ENCODE measurements at places on chromosomes 6 and 20.
A peak's percentile ranks its signal among the peaks of the same experiment; 100 is the strongest.

GRCh38 chr20:6829510-6830116 is 62.1 kb downstream of the BMP2 start:
- DNase-seq = no peak

DNA sequence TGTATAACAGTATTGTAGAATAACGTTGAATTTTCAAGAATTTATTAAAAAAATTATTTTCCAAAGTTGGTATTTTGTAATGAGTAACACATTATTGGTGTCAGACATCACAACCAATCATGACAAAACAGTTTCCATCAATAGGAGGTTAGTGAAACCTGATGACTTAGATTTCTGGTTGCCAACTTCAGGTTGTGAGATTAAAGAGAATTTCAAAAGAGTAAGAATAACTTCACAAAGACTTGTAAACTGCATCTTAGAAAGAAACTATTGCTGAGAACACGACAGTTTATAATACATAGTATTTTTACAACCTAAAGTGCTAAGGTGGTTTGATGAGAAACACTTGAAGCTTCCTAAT is 159.2 kb upstream of the ARG1 start:
- no peak for DNase-seq

GRCh38 chr6:26243752-26244151 is 121.2 kb upstream of the BTN3A2 start:
- no peak for DNase-seq

GRCh38 chr6:167529444-167530335 is 204.8 kb downstream of the TTLL2 start:
- no peak for DNase-seq

DNA sequence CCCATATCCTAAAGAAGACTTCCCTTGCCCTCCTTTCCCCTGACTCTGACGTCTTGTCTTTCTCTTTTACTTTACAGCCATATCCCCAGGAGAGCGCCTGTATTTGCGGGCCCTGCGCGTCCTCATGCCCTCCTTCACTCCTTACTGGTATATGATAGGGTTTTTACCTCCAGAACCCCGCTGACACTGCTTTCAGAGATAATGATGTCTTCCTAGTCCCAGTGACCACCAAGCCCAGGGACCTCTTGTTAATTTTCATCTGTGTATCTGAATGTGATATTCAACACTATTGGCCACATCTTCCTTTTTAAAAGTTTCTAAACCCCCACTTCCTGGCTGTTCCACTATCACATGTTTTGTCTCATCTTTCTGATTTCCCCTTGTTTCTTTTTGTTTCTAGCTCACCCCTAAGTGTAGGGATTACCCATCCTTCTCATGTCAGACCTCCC is 102.0 kb downstream of the HIVEP1 start:
- no peak for DNase-seq

DNA sequence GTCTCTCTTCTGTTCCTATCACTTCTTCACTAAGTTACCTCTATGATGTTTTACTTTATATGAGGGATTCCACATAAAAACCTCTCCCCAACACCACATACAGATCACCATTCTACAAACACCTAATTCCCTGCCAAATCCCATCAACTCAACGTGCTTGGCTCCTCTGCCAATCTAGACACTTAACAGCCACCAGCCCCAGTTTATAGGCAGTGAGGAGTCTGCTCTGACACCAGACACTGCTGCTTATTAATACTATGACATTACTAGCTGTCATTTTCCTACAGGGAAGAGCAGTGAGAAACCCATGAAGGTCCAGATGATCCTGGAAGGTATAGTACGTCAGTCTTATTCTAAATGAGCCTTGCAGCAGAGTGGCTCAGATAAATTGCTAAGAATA is 104.3 kb downstream of the CHD6 start:
- DNase-seq = no peak

- DNase-seq = no peak
Measured at GRCh38 chr6:25392372-25392771, 113.2 kb downstream of the CARMIL1 start.

GRCh38 chr20:50341880-50342637 is 151.4 kb downstream of the CEBPB start:
- no peak for DNase-seq

GRCh38 chr20:52619101-52619500 is 353.1 kb upstream of the TSHZ2 start:
- no peak for DNase-seq

- DNase-seq = no peak
Measured at GRCh38 chr20:1955217-1955616, 38.6 kb downstream of the PDYN start.

- DNase-seq = no peak
Measured at GRCh38 chr6:53917464-53917842, 122.6 kb downstream of the LRRC1 start.

DNA sequence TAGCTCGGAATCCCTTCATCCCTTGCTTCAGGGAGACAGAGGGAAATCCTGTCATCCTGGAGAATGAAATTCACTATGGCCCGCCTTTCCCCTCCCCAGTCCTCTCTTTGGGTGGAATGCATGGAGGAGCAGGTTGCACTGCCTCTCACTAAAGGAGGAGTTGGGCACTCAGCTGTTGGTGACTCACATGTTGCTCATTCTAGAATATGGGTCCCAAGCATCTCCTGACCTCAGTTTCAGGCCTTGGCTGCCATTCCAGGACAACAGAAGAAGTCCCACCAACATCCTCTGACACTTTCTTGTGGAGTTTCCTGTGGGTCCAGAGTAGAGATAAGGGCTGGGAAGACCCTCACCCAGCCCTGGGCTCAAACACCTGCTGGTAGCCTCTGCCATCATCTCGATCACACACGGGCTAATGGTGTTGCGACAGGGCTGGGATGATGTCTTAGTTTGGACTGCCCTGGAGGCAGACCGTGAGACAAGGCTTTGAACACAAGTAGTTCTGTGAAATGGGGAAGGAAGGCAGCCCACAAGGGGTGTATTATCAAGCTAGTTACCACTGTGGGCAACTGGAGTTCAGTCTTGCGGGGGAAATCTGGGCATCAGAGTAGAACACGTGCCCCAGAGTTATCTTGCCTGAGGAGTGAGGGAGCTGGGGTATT is 52.4 kb upstream of the RNF24 start:
- no peak for DNase-seq

GRCh38 chr6:134908906-134909516 is 40.9 kb downstream of the ALDH8A1 start:
- no peak for DNase-seq

DNA sequence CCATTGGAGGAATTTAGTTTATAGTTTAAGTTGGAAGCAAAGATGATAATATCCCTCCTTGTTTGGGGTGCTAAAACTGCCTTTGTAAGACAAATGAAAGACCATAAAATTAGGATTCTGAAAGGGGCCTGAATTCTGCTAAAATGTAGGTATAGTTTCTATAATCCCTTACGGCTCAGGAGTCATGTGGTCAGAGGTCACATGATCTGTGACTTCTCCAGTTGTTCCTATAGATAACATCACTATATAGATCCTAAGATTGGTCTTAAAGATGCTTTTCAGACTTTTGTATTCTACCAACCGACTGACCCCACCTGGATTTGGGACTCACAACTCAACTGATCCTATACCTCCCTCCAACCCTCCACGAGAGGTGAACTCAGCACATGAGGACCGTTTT is 36.6 kb downstream of the ZNF311 start:
- DNase-seq = no peak

GRCh38 chr6:105431226-105431625 is 28.3 kb upstream of the PREP start:
- no peak for DNase-seq

DNA sequence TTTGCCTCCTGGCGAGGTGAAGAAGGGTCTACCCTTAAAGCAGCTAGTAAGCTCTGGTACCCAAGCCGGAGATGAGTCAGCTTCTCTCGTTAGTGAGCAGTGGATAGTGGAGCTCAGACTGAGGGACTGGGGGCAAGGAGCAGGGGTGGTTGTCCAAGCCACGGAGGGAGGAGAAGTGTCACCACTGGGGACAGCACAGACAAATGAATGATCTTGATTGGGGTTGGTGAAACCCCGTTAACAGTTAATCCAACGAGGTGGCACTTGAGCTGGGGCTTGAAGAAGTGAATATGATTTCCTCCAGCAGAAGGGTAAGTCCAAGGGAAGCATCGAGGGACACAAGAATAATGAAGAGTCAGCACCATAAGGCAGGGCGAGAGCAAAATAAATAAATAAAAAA is 43.0 kb downstream of the JARID2 start:
- DNase-seq = no peak

DNA sequence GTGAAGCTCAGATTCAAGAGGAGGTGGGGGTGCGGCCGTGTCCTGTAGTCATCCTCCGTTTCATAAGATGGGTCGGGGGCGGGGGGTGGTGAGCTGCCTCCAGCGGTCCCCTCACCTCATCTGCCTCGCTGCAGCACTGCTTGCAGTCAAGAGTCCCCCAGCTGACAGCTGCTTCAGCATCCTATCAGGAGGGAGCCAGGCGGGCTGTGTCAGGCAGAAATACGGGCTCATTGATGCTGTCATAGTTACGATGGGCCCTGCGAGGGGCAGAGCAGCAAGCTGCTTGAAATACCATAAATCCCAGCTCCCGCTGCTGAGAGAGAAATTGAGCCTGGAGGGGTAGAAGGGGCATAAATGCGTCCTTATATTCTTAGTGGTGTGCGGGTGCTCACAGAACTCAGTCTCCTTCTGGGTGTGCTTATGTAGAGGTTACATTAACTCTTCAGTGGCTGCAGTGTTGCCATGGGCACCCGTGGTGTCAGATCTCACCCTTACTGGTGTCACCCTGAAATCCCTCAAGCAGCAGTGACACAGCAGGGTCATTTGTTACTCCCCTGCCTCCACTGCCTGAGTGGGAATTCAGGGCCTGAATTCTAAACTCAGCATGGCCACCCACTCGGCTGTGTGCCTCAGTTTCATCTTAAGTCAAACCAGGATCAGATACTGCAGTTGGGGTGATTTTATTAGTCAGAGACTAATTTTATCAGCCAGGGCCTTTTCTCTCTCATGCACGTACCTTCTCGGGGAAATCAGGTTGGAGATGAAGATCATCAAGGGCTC is 21.8 kb downstream of the CCDC167 start:
- DNase-seq = no peak

- DNase-seq = peak; percentile 48
Measured at GRCh38 chr6:16511723-16512489, 249.4 kb downstream of the ATXN1 start.

DNA sequence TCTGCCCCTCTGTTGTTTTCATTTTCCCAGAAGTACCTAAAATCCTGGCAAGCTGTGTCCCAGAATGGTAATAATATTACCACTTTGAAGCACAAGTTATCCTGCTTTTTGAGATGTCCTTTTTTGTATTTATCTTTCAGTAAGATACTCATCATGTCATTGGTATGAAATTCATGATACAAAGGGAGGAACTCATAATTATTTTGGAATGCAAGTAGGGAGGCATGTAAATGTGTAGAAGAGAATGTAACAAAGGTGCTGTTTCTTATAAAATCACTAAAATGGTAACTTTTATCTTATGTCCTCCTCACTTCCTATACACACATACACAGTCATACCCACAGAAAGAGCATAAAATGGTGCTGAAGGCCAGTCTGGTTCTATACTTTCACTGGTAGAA is 109.9 kb downstream of the CD2AP start:
- no peak for DNase-seq

GRCh38 chr6:169665289-169665688 is 36.5 kb downstream of the WDR27 start:
- DNase-seq = no peak

- no peak for DNase-seq
Measured at GRCh38 chr6:56869346-56869745, 85.6 kb upstream of the BEND6 start.

DNA sequence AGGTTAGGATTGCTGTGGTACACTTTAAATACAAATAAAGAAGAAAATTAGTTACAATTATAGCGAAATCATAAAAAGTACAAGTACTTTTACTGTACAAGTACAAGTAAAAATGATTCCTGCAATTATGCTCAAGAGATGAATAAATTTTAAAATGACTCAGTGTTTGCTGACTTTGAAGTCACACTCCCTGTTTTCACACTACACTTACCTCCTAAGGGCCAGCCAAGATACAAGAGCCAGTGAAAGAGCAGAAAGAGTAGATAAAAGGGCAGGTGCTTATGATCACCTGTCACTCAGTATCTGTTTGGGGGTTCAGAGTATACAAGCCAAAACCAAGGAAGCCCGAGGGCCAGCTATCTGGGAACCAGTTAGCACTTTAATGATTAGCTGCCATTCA is 41.0 kb upstream of the COL21A1 start:
- DNase-seq = no peak

- DNase-seq = no peak
Measured at GRCh38 chr6:10030942-10031537, 383.8 kb downstream of the TFAP2A start.

DNA sequence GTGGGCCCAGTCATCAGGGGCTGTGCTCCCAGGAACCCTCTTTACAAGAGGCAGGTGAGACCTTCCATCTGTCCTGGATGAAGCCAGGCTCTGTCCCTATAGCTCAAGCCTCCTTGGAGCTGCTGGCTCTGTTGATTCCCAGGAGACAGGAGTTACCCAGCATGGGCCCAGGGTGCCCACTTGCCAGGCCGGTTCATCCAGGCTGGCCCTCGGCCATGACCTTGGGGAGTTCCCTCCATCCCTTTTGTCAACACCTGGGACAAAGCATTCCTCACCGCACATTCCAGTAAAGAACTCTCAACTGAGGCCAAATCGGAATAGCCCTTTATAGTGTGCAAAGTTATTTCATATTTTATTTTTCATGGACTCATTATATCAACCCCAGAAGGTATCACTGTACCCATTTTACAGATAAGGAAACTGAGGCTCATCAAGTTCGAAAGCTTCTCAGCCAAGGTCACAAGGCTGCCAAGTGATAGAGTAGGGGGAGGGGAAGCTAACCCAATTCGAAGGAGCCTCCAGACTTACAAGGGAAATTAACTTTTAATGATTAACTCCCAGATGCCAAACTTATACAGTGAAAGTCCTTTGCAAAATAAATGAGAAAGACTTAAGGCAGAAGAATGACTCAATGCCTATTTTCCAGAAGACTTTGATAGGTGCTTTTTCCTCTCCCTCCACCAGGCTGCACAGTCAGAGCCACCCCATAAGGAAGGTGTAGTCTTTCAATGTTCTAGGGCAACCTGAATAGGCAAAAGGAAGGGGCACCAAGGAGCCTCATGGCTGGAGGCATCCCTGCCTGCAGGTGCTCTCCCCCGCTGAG is 18.5 kb downstream of the SDC4 start:
- no peak for DNase-seq

DNA sequence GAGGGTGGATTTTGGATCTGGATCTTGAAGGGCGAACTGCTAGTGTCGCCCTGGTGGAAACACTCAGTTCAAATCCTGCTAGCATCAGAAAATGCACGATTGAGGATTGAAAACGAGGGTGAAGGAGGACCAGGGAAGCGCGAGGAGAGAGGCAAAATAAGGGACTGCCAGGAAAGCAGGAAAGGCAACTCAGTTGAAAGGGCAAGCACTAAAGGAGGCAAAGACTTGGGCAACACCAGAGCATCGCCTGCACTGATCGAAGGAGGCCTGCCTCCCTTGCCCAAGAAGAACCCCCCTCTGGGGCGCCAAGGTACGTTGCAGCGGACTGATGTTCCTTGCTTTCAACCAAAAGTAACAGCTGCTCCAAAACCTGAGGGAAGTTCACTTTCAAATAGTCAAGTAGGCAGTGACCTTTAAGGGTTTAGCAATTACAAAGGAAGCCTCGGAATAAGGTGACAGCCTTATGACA is 308 bp upstream of the COL21A1 start:
- DNase-seq = no peak

GRCh38 chr20:41546535-41546934 is 71.6 kb downstream of the CHD6 start:
- DNase-seq = no peak

All from CD4-positive, alpha-beta T cell treated with Interleukin-15 for 1 hour (primary cell).